Endodermal cell (in vitro differentiated cells): ENCODE measurements at places on chromosomes 3 and 15. TPM values are rescaled to one million over a fixed set of nuclear protein-coding genes. Genes with fewer than 3 reads are reported as not detected.

- no peaks in the 10 kb centered on the region for H3K36me3 ChIP-seq
- H3K4me3 ChIP-seq: no peak overlapping the region
- DNase-seq: no peak
- H3K27me3 ChIP-seq: no peaks in the 10 kb centered on the region
- H3K27ac ChIP-seq: no peak overlapping the region
Measured at GRCh38 chr3:56291953-56292352, 176.3 kb downstream of the ERC2 start.

DNA sequence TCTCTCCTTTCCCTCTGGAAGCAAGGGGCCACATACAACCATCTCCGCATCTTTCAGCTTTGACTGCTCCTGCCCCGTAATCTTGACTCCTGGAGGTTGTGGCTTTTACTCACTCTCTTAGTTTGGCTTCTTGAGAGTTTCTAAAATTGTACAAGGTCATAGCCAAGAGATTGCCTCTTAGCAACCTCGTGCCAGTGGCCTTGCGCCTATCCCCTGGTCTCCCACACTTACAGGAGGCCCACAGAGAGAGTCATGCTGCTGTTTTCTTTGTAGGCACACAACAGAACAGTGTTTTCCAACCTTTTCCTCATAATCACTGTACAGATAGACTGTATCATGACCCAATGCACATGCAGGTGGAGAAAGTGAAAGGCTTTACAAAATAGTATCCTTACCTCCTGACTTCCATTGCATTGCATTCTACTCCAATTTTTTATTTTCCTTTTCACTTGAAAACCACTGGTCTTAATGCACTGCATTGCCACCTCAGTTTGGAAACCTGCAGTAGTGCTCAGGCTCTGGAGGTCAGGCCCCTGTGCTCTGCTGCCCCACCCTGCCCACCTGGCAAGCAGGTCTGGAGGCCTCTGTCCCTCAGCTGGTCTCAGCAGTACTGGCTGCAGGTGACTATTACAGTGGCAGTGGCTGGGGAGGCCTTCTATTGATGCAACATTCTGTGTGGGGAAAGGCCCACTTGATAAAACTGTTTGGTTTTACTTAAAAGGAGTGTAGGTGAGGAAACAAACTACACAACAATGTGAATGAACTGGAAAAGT, 156.2 kb downstream of the DNAJB8 start:
- no peak overlapping the region for H3K27ac ChIP-seq
- peak; percentile 18 for DNase-seq
- H3K4me3 ChIP-seq: no peak overlapping the region
- no peaks in the 10 kb centered on the region for H3K27me3 ChIP-seq
- no peaks in the 10 kb centered on the region for H3K36me3 ChIP-seq

- peaks cover 4% of the 10 kb centered on the region for H3K4me1 ChIP-seq
- H3K4me3 ChIP-seq: peak overlapping the region; percentile 95
- H3K27me3 ChIP-seq: no peaks in the 10 kb centered on the region
- peak; percentile 94 for DNase-seq
- peaks cover 5% of the 10 kb centered on the region for H3K36me3 ChIP-seq
- peak overlapping the region; percentile 96 for H3K27ac ChIP-seq
Measured at GRCh38 chr3:153160451-153161137, 1.4 kb upstream of the RAP2B start.

Gene IQSEC1
- 22.7 and 23.7 TPM in 2 replicates for total RNA-seq

DNA sequence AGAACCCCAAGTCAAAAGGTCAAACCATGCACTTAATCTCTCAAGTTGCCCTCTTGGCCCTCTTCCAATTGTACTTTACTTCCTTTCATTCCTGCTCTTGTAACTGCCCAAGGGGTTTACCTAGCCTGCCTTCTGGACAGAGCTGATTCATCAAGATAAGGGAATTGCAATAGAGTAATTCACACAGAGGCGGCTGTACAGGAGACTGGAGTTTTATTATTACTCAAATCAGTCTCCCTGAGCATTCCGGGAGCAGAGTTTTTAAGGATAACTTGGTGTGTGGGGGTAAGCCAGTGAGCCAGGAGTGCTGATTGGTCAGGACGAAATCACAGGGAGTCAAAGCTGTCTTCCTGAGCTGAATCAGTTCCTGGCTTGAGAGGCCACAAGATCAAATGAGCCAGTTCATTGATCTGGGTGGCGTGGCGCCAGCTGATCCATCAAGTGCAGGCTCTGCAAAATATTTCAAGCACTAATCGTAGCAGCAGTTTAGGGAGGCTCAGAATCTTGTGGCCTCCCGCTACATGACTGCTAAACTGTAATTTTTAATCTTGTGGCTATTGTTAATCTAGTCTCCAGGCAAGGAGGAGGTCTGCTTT, 590.0 kb downstream of the EPHA3 start:
- no peak overlapping the region for H3K27ac ChIP-seq
- no peak overlapping the region for H3K4me3 ChIP-seq
- no peaks in the 10 kb centered on the region for H3K36me3 ChIP-seq
- H3K4me1 ChIP-seq: no peaks in the 10 kb centered on the region
- no peak for DNase-seq

GRCh38 chr3:38662544-38662943, 13.1 kb upstream of the SCN5A start:
- no peak overlapping the region for H3K4me3 ChIP-seq
- peaks cover 8% of the 10 kb centered on the region for H3K4me1 ChIP-seq
- H3K27ac ChIP-seq: no peak overlapping the region
- H3K36me3 ChIP-seq: no peaks in the 10 kb centered on the region
- H3K27me3 ChIP-seq: peaks cover 22% of the 10 kb centered on the region

DNA sequence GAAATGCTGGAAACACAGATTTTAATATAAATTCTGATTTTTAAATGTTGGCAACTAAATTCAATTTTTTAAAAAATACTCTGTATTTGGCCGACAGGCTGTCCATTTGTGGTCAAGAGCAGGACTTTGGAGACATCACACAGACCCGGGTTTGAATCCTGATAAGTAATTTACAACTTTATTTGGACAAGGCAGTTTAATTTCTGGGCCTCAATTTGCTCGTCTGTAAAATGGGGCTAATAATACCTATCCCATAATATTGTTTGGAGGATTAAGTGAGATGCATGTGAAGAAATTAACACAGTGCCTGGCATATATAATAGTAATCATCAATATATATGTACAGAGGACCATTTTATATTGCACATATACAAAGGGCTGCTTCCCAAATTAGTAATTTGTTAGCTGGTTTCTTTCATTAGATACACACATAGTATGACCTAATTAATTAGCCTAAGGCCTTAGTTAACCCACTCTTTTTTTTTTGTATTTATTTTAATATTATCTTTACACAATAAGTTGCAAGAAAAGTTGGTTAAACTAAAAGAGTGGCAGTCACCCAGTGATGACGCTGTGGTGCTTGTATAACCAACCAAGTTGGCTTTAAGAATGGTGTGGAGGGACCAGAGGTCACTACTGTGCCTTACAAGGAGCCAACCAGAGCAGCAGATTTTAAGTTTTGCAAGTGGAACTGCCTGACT, 665 bp downstream of the PIGB start:
- H3K4me3 ChIP-seq: peak overlapping the region; percentile 96
- no peaks in the 10 kb centered on the region for H3K27me3 ChIP-seq
- peak overlapping the region; percentile 81 for H3K27ac ChIP-seq
- H3K4me1 ChIP-seq: no peaks in the 10 kb centered on the region
- no peaks in the 10 kb centered on the region for H3K36me3 ChIP-seq

Gene SERPINI2
- total RNA-seq: 0.45 TPM in 1 of 2 replicates, not detected in the other
